Activated CD4-positive, alpha-beta T cell treated with anti-CD3 and anti-CD28 coated beads for 4 hours (primary cell): ENCODE measurements at places on chromosomes 3 and 15.

DNA sequence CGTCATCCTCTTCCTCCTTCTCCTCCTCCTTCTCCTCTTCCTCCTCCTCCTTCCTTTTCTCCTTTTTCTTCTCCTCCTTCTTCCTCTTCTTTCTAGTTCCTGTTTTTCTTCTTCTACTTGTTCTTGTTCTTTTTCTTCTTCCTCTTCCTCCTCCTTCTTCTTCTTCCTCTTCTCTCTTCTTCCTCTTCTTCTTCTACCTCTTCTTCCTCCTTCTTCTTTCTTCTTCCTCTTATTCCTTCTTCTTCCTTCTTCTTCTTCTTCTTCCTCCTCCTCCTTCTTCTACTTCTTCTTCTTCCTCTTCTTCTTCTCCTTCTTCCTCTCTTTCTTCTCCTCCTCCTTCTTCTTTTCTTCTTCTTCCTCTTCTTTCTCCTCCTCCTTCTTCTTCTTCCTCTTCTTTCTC is 310.2 kb upstream of the LMCD1 start:
- no peak for DNase-seq

- no peak for DNase-seq
Observed at GRCh38 chr15:80832686-80833085, 53.5 kb downstream of the CEMIP start.

GRCh38 chr3:135491491-135492205 is 473.9 kb upstream of the PPP2R3A start:
- DNase-seq = no peak

DNA sequence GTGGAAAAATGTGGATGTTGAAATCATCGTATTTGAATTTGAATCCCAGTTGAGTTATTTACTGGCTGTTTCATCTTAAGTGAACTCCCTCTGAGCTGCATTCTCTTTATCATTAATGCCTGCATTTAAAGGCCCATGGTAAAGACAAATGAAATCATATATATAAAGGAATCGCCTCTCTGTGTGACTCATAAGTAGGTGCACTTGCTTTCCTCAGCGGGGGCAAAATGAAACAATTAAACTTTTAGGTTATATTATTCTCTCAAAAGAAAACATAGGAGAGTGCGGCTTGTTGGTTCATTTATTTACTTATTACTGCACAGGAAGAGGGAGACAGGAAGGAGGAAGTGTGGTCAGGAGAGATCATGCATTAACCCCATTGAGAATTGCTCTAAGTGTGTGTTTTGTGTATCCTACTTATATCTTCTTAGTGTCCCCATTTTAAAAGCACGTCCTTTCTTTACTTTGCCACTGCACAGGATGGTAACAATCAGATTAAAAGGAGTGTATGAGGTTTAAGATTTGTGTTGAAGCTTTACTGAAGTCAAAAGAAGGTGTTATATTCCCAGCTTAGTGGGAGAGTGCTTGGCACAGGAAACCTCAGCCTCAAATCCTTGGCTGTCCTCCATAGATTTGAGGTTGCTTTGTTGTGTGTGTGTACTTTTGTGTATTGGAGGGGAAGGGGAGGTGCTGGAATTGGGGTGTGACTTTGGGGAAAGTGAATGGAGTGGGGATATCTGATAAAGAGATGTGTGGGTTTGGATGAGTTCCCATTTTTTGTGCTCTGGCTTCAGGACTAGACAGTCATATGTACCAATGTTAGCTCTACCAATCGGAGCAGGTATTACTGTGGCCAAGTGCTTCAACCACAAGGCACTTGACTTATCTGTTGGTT is 595.8 kb upstream of the NR2F2 start:
- no peak for DNase-seq

GRCh38 chr3:197600796-197601565 is 45.2 kb upstream of the BDH1 start:
- DNase-seq = no peak

DNA sequence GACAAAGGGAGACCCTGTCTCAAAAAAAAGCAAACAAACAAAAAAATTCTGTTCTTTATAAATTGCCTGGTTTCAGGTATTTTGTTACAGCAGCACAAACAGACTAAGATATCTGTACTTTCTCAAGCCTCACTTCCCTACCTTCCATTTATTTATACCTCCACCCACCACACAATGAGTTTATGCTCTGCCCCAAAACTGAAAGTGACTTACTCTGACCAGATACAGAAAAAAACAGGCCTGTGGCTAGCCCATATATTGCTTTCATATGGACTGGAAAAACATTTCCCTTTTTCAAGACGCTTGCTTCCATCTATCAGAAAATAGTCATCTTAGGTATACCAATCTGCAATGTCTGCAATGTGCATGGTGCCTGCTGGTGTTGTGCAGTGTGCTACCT is 8.7 kb upstream of the GPD1L start:
- DNase-seq = no peak

GRCh38 chr15:47292638-47293190 is 424.6 kb upstream of the SEMA6D start:
- no peak for DNase-seq

DNA sequence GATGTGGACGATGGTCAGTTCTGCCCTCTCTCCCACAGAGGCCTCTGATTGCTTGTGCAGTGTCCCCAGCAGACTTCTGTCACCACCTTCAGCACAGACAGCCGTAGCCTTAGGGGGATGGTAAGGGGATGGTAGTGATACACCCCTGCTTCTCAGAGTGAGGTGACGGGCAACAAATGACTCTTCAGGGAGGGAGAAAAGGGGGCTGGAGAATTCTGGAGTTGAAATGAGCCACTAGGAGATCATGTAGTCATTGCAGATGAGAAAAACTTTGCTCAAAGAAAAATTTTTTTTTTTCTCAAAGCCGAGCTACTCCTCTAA is 29.6 kb upstream of the TIMP4 start:
- no peak for DNase-seq

- DNase-seq = no peak
Observed at GRCh38 chr3:114128826-114129225, 50.0 kb downstream of the DRD3 start.

- peak; percentile 48 for DNase-seq
Observed at GRCh38 chr3:53196575-53197407, 35.8 kb downstream of the PRKCD start.

- DNase-seq = no peak
Observed at GRCh38 chr15:89146366-89146765, 58.1 kb downstream of the ABHD2 start.

- no peak for DNase-seq
Observed at GRCh38 chr3:141998669-141999290, 122.3 kb downstream of the ATP1B3 start.

DNA sequence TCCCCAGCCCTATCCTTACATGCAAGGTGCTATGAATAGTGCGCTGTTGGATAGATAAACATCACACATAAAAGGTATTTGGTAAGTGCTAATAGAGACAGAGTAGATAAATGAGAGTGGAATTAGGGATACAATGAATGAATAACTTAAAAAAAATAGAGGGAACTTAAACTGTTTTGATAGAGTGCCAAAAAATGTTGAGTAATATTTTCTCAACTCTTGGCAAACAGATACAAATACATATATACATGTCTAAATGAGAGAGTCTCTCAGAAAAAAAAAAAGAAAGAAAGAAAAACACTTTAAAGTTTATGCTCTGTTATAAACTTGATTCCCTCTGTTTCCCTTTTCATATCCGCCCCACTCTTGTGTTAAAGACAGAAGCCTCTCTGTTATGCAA is 667.4 kb downstream of the ROBO2 start:
- no peak for DNase-seq

DNA sequence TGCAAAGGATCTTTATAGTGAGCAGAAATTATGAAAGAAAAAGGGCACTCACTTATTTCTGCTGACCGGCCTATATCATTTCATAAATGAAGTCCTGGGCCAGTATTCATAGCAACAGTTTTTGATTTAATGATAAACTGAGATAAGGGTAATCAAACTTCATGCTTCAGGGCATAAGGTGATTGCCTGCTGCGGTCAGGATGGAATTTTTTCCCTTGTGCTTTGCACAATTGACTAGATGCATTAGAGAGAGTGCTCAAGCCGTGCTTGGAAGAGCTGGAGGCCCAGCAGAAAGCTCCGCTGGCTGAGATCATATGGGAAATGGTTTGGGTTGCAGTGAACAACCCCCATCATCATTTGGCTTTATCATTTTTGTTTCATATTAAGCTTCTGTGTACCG is 10.4 kb downstream of the SEMA6D start:
- DNase-seq = no peak

DNA sequence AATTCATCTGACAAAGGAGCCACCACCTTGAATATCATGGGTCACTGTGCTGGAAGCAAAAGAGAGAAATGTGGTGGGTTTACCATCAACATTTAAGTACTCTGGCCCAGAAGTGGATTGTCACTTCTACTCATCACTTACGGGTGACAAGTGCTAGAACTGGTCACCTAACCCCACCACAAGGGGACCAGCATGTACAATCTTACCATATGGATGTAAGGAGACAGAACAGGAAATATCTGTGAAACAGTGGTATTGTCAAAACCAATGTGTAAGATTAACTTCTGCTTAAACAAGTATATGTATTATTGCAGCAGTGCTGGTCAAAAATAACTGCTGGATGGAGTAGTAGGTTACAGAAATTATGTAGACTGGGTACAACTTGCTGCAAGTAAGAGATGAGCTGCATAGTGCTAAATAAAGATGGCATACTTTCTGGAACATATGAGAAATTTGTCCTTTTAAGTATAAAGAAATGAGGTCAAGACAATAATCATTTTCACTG is 171.8 kb downstream of the POTEB3 start:
- no peak for DNase-seq

GRCh38 chr15:41970456-41970855 is 1.9 kb downstream of the EHD4 start:
- no peak for DNase-seq

GRCh38 chr3:138399766-138400165 is 34.6 kb upstream of the ESYT3 start:
- DNase-seq = no peak

- no peak for DNase-seq
Observed at GRCh38 chr15:55218056-55218455, 21.3 kb upstream of the RSL24D1 start.

DNA sequence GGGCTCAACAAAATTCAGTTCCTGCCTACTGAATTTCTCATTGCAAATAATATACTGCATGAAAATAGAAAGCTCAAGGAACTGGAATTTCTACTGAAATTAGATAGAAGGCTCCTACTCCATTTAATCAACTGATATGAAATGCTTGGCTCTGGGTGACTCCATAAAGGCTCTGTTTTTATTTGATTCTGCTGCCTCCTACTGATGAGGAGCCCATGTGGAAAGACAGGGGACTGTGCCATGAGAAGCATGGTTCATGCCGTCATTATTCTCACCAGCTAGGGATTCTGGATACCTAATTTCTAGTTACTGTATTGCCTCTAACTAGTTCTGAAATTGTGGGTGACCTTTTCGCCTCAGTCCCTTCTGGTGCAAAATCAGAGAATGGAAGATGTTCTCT is 366.2 kb upstream of the DPH6 start:
- no peak for DNase-seq

- DNase-seq = no peak
Observed at GRCh38 chr3:69723389-69723788, 15.9 kb upstream of the MITF start.

GRCh38 chr3:196013587-196014487 is 68.1 kb downstream of the TFRC start:
- DNase-seq = no peak

GRCh38 chr15:95295363-95295762 is 1035.1 kb upstream of the NR2F2 start:
- no peak for DNase-seq

- no peak for DNase-seq
Observed at GRCh38 chr3:195735036-195735695, 14.4 kb downstream of the MUC20 start.

DNA sequence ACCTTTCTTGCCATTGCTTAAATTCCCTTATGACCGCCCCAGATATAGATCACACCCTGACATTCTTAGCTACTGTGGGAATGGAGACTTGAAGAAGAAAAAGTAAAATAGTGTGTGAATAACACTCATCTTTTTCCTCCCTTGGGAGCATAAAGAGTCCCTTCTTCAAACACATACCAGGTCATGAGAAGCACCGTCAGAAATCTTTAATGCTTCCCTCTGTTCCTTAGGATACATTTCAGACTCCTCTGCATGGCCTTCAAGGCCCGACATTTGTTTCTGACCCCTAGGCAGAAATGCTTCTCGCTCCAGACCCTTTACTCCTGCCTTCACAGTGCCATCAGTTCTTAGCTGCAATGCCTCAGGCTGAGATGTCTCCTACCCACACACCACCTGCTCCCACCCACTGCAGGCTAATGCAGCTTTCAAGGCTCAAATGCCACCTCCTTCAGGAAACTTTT is 143.8 kb upstream of the IL12A start:
- no peak for DNase-seq

DNA sequence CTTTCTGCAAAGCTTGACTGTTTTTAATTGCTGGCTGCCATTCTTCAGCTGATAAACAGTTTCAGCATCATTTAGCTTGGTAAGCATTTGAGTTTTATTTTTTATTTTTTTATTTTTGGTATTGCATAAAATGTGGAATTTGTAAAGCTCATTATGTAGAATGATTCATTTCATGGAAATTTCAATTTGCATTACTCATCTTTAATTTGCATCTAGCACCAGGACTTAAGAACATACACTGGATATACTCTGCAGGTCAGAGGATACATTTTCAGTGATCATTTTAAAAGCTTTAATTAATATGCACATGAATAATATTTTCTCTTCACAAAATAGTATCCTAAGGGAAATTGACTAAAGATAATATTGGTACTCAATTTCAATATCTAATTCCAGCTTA is 732.4 kb upstream of the BCHE start:
- no peak for DNase-seq

- peak; percentile 40 for DNase-seq
Observed at GRCh38 chr3:12948891-12949711, 107.7 kb upstream of the RPL32 start.

- no peak for DNase-seq
Observed at GRCh38 chr3:171971919-171972514, 67.4 kb upstream of the FNDC3B start.

DNA sequence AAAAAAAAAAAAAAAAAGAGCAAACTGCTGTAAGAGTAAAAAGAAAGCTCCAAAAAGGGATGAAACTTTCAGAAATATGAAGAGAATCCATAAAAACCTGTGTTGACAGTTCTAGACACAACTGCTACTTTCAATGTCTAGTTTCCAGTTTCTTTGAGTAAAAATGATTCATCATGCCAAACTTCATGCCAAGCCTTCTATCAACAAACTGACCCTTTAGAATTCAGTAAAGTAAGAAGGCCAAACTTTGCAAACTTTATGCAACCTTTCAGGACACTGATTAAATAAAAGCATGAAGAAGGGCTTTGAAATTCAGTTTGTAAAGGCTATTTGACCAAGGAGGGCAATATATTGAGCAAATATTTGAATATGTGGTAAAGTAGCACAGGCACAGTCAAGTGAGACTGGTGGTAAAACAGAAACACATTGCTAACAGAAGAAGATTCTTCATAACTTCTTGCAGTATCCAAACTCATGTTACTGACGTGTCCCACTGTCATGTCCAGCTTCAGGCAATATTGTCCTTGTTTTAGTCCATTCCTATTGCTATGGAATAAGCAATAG is 56.3 kb upstream of the CFAP20DC start:
- DNase-seq = no peak
